ENCODE measurements at places on chromosomes 1 and 21.

GRCh38 chr1:54758678-54759348 is 5.5 kb downstream of the PARS2 start:
- DNase-seq: no peak

- no peak for DNase-seq
Observed at GRCh38 chr1:67085326-67085725, 31.4 kb upstream of the SLC35D1 start.

DNA sequence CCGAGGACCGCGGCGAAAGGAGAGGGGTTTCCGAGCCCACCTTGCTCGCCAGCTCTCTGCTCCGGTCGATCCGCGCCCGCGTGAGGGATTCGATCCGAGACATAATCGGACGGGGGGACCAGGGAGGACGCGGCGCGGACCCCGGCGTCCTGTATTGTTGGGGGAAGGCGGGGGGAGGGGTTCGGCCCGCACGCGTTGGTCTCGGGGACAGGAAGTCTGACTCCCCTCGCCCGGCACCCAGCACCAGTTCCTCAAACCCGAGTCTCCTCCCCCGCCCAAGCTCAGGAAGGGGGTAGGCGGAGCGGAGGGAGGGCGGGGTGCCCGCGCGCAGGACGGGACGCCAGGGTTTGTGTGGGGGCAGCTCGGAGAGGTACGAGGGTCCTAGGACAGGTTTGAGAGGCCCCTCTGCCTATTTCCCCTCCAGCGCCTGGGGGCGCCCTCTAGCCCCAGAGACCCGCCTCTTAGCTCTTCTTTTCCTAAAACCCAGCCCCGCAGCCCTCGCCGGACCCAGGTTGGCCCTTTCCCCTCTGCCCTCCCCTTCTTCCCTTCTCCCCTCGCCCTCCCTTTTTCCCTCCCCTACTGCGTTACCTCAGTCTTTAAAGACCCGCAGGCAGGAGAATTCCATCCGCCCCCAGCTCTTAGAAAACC is at the start of gene ARHGEF2:
Gene ARHGEF2 (minus strand): TSS at position 223 of the 648 bp plus-strand sequence. CDS start 120 bp downstream, at position 103.
- peak; percentile 65 for DNase-seq

DNA sequence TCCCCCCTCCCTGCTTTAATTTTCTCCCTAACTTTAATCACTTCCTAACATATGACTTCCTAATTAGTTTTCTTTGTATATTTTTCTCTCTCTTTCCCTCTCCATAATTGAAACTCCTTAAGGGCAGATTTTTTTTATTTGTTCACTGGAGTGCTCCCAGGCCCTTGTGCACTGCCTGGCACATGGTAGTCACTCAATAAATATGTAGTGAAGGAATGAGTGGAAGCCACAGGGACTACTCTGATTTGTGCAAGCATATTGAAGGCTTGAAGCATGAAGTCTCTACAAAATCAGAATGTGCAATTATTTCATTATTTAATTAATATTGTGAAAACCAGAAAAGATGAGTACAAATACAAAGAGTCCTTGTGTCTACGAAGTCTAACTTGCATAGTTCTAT is 41.5 kb downstream of the SNX7 start:
- no peak for DNase-seq

GRCh38 chr1:12697397-12697796 is 18.5 kb upstream of the AADACL3 start:
- no peak for DNase-seq

Data from T-helper 9 cell (primary cell).